ENCODE measurements at places on chromosomes 1 and 21.

GRCh38 chr1:100100202-100100601 is 32.5 kb downstream of the SASS6 start:
- DNase-seq, result no peak

GRCh38 chr1:1910651-1911331 is 4.3 kb upstream of the CALML6 start:
- no peak for DNase-seq

- no peak for DNase-seq
These were observed 12.0 kb downstream of the PROX1 start for GRCh38 chr1:213999732-214000131.

GRCh38 chr1:218705391-218705790 is 360.3 kb downstream of the TGFB2 start:
- DNase-seq, result no peak

DNA sequence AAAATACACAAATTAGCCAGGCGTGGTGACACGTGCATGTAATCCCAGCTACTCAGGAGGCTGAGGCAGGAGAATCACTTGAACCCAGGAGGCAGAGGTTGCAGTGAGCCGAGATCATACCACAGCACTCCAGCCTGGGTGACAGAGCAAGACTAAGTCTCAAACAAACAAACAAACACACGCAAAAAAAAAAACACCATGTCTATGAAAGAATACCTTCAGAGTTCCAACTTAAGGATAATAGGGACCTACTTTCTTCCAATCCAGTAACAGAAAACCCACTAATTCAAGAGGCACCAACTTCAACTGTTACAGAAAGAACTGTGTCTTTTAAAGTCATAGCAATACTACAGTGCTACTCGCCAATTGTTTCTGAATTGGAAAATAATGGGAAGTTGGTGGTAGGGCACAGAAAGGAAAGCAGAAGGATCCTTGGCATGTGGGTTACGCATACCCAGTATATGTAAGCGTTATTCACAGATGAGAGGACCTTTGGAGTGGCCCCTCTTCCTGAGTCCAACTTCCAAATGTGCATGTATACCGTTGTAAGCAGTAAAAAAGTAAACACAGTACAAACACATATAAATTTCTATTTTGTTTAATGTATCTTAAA is 87.0 kb downstream of the ACBD6 start:
- no peak for DNase-seq

DNA sequence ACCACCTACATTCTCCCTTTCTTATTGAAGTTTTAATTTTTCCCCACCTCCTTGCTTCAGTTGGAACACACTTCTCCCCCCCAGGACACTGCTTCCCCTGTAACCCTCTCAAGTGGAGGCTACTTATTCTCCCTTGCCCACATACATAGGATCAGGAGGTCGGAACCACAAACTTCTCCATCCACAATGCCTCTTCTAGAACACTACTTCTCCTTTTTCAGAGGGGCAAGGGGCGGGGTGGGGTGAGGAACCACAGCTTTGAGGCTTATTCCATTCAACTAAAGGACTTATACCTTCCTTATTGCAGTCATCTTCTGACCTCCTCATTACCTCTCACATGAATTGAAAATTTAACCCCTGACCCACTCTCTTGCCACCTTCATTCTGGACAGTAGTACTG is 81.3 kb downstream of the NEK7 start:
- DNase-seq, result no peak

- DNase-seq, result no peak
These were observed at the start of gene ECM1 for GRCh38 chr1:150507912-150508864. ECM1 (plus strand) TSS chr1:150508109; CDS start chr1:150508210, 101 bp downstream.

DNA sequence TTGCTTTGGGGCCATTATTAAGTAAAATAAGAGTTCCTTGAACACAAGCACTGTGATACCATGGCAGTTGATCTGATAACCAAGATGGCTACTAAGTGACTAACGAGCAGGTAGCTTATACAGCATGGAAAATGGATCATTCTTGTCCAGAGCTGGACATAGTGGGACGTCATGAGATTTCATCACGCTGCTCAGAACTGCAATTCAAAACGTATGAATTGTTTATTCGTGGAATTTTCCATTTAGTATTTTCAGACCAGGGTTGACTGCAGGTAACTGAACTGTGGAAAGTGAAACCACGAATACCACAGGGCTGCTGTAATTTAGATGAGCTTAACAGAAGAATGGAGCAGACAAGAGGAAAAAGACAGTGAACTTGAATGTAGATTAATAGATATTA is 38.9 kb downstream of the CCDC18 start:
- no peak for DNase-seq

- no peak for DNase-seq
These were observed 14.2 kb downstream of the SEMA4A start for GRCh38 chr1:156167536-156167935.

- DNase-seq, result no peak
These were observed 29.2 kb downstream of the MAN1C1 start for GRCh38 chr1:25645637-25646400.

DNA sequence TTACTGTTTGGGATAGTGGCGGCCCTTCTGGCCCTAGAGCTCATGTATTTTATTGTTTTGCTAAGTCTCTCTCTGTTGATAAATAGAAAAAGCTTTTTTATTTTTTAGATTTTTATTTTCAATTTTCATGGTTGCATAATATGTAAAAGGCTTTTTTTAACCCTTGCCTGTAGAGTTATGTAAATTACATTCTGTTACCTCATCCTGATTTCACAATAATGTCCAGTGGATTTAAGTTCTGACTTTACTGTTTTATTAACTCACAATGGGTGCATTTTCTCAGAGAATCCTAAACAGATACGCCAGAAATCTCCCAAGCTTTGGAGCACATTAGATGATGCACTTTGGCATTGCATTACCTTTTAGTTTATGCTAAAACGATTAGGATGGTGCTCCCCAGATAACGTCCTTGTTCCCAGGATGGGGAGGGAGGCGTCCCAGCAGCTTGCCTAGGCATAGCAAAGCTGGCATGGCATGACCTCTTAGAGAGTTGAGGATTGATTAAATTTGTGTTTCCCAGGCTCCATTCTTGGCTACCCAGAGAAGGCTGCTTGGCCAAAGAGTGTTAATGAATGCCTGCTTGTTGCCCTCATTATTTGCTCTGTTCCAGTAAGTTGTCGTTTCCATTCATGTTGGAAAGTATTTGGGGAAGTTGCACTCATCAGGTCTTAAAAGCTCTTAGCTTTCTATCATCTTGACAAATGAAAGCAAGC is 17.1 kb downstream of the UTP25 start:
- DNase-seq, result no peak

DNA sequence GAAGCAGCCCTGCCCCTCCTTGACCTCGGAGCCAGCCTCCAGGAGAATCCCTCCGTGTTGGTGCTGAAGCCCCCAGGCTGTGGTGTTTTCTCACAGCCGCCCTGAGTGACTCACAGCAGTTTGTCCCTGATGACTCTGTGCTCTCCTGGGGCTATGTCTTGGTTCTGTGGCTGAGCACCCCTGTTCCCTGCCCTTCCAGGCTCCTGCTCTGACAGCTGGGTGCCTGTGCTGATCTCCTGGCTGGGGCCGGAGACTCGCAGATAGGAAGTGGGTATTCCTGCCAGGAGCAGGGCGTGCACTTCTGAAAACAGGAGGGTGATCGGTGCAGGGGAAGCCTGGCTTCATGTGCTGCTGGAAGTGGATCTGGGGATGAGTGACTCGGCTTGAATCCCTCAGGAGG is 34.5 kb downstream of the POFUT2 start:
- no peak for DNase-seq

GRCh38 chr1:218030846-218031245 is 254.2 kb upstream of the RRP15 start:
- DNase-seq, result no peak

DNA sequence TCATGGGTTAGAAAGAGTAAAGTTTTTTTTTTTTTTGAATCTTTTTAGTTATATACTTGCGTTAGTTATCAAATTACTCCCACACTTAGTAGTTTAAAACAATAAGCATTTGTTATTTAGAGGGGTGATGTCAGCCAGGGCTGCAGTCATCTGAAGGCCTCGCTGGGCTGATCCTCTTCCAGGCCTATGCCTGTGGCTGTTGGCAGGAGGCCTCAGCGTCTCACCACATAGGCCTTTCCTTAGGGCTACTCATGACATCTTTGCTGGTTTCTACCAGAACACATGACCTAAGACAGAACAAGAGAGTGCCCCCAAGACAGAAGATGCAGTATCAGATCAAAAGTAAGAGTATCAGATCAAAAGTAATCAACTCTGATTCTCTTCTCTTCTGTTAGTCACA is 167.4 kb downstream of the HHAT start:
- DNase-seq, result no peak

GRCh38 chr1:223842784-223843183 is 3.0 kb downstream of the TP53BP2 start:
- DNase-seq, result no peak

- DNase-seq, result no peak
These were observed 357.6 kb upstream of the ZP4 start for GRCh38 chr1:238248356-238248755.

GRCh38 chr1:22471078-22471477 is 19.4 kb downstream of the ZBTB40 start:
- DNase-seq, result no peak

- DNase-seq, result no peak
These were observed 8.2 kb downstream of the ITPKB start for GRCh38 chr1:226730836-226731235.

DNA sequence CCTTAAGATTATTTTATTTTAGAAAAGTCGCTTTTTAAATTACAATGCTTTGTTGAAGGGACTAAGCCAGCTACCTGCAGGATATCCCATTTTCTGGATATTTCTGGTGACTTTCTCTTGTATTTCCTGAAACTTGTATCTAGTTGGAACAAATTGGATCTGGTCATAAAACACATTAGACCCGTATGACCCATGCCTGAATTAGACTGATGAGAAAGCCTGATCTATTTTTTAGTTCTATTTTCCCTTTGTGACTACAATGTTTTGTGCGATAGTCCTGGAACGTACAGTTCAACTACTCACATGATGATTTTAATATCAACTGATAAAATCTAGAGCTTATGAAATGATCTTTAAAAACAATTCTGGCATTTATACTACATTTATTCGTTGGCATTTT is 151.8 kb downstream of the RHOU start:
- DNase-seq, result no peak

DNA sequence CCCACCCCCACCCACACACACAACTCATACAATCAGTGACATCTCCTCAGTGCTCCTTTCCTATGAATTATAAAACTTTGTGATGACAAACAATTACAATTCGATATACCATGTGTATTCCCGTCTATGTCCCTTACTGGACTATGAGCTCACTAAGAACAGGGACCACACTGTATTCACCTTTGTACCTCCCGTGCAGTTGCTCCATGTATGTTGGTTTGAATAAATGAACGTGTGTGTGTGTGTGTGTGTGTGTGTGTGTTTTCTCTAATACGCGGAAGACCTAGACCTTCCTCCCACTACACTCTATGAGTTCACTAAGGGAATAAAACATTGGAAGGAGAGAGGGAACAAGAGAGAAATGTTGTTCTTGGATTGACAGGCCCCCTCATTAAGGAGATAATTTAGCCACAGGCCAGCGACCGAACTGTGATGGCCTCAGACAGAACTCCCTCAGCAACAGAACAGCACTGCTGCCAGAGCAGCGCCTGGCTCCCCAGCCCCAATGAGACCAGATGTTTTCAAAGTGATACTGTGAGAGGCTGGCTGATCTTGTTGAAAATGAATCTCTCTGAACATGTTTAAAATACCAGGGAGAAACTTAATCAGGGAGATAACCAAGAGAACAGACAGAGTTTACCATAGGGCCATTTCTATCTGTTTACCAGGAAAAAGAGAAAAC is 21.7 kb downstream of the BCAR3 start:
- DNase-seq, result no peak

- no peak for DNase-seq
These were observed 15.4 kb downstream of the KCNH1 start for GRCh38 chr1:211118407-211119102.

- DNase-seq, result no peak
These were observed 529 bp downstream of the EGLN1 start for GRCh38 chr1:231421546-231421970.

DNA sequence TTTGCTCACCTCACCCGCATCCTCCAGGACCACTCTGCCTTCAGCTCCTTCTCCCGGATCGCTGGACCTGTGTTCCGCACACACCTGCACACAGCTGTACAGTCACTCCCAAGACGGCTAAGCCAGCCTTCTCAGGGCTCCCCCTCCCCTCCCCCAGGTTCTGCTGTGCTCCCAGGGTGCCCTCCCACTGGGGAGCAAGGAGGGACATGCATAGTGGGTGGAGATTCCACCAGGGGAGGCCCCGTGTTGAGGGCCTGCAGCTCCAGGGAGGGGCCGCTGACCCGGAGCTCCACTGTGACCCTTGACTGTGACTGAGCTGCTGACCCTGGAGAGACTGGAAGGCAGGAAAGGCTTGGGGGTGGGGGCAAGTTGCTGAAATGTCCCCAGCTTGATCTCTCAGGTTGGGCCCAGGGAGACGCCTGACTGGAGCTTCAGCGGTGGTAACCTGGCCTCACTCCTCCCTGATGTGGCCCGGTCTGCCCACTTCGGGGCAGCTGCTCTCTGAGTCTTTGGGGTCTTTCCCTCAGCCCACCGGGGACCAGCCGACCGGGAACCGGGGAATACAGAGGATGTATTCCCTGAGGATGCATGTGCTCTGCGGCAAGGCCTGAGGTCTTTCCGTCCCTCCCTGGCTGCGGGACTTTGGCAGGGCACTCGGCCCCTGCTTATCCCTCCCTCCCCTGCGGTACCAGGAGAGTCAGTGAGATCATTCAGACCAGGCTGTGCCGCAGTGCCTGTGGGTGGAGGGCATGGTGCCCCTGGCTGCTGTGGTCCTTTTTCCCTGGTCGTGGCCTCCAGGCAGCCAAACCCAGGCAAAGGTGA is 28.6 kb upstream of the PLCH2 start:
- DNase-seq, result no peak

DNA sequence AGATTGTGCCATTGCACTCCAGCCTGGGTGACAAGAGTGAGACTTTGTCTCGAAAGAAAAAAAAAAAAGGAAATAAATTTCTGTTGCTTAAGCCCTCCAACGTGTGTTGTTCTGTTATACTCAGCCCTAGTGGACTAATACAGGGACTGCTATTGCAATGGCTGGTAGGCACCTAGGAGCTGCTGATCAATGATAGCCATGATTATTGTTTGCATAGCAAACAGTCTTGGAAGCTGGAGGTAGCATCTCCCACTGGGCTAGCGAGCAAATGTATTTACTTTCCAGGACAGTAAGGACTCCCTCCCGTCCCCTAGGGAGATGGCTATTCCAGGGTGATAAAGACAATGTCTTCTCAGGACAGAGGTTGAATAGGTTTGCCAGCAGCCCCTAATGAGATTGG is 13.5 kb upstream of the TNFRSF8 start:
- DNase-seq, result no peak

GRCh38 chr1:37667023-37667671 is 25.2 kb upstream of the CDCA8 start:
- no peak for DNase-seq

DNA sequence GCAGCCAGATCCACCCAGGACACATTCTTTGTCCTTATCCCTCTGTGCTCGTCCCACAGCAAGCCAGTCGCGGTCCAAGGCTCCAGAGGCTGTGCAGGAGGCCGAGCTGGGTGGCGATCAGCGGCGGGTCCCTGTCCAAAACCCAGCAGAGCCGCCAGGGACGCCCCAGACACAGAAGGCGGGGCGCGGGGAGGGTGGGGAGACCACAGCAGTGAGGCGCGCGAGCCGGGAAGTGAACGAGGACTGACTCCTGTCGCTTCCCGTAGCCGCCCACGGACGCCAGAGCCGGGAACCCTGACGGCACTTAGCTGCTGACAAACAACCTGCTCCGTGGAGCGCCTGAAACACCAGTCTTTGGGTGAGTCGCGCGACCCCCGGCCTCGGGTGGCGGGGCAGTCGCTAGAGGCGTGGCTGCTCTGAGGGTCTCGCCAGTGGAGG is at the start of gene LGALS8:
Gene LGALS8 (plus strand): TSS at position 279 of the 438 bp plus-strand sequence. CDS start 2,089 bp downstream, outside the sequence.
- peak; percentile 83 for DNase-seq
